ENCODE measurements at places on chromosomes 3 and 15.

DNA sequence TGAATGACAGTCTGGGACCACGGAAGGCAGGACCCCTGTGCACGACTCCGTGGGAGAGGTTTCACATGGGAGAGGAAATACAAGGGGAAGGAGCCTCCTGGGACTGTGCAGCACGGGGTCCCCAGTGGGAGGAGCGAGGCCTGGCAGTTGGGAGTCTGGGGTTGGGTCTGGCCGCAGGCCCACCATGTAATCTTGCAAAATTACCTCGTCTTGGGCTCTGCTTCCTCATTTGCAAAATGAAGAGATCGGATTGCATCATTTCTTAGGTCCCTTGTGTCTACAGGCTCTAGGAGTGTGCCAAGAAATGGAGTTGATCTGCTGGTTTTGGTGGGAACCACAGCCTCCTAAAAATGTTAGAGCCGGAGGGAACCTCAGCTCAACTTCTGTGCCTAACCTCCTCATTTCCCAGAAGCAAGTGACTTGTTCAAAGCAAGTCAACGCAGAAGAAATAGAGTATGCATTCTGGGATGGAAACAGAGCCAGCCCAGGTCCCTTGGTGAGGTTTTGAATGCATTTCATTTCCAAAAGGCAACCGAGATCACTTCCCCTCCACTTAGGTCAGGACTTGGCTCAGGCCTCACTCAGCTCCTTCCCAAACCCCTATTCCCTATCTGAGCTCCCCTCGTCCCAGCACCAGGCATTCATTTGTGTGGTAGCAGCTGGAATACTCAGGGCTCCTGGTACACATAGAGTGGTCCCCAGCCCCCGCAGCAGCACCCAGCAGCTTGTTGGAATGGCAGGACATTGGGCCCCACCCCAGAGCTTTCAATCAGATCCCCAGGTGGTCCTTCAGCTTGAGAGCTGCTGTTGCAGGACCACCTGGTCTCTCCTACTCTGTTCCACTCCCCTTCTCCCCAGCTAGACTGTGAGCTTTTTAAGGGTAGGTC lies 267.7 kb downstream of the XXYLT1 start:
- DNase-seq, result no peak

- DNase-seq, result no peak
These were observed 534.1 kb downstream of the TUSC7 start for GRCh38 chr3:117243657-117244056.

GRCh38 chr15:40108061-40108854 lies 421 bp downstream of the BMF start:
- DNase-seq, result no peak

DNA sequence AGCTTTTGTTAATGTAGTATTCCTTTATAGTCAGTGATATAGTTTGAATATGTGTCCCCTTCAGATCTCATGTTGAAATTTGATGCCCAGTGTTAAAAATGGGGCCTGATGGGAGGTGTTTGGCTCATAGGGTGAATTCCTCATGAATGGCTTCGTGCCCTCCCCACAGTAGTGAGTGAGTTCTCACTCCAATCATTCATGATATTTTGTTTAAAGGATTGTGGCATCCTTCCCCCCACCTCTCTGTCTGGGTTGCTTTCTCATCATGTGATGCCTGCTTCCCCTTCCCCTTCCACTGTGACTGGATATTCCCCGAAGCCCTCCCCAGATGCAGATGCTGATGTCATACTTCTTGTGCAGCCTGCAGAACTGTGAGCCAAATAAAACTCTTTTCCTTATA lies 649.8 kb upstream of the NR2F2 start:
- no peak for DNase-seq

GRCh38 chr3:37032961-37033360 lies 39.6 kb downstream of the MLH1 start:
- DNase-seq, result no peak

DNA sequence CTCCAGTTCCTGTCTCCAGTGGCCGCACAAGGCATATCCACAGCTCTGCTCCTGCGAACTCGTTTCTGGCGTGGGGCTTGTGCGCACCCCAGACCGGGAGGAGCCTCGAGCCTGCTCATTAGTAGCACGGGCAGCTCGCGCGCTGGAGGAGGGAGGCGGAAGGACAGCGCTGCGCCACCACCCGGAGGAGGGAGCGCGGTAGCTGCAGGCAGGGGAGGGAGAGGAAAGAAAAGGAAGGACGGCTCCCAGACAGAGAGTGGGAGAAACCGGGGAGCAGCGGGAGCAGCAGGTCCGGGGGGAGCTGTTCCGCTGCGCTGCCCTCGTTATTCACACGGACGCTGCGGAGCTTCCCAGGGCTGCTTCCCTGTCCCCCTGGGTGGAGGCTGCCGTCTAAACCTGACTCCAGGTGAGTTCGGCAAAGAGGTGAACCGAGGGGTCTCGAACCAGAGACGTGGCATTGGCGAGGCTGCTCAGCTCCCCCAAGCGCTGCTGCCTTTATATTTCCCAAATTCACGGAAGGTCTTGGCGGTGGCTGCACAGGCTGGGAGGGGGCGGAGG lies 121.3 kb upstream of the ZNF717 start:
- no peak for DNase-seq

- DNase-seq, result no peak
These were observed 38.6 kb downstream of the EPHA3 start for GRCh38 chr3:89145995-89146394.

- no peak for DNase-seq
These were observed 242.0 kb downstream of the TUSC7 start for GRCh38 chr3:116951610-116952009.

DNA sequence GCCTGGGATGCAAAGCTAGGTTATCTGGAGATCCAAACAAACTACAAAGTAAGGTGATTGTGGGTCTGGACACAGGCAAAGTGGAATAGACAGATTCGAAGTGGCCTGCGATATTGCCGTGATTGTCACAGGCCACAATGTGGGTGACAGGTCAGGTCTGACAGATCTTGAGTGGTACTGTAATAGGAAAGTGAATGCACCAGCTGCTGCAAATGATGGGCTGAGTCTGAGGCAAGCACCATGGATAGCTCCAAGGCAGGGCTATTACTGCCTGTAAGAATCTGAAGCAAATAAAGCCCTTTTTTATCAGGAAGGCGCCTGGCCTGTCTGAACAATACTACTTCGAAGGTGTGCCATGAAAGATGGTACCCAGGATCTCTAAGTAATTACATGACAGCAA lies 10.0 kb downstream of the ARMC8 start:
- DNase-seq, result no peak

DNA sequence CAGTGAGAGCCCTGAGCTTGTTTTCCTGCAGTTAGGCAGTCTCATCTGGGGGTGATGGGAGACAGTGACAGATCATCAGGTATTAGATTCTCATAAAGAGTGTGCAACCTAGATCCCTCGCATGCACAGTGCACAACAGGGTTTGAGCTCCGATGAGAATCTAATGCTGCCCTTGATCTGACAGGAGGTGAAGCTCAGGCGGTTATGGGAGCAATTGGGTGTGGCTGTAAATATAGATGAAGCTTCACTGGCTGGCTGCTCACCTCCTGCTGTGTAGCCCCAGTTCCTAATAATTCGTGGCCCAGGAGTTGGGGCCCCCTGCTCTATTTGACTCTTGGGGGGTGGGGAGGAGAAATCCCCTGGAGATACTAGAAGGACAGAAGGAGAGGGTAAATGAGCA lies 309.4 kb upstream of the STT3B start:
- no peak for DNase-seq

DNA sequence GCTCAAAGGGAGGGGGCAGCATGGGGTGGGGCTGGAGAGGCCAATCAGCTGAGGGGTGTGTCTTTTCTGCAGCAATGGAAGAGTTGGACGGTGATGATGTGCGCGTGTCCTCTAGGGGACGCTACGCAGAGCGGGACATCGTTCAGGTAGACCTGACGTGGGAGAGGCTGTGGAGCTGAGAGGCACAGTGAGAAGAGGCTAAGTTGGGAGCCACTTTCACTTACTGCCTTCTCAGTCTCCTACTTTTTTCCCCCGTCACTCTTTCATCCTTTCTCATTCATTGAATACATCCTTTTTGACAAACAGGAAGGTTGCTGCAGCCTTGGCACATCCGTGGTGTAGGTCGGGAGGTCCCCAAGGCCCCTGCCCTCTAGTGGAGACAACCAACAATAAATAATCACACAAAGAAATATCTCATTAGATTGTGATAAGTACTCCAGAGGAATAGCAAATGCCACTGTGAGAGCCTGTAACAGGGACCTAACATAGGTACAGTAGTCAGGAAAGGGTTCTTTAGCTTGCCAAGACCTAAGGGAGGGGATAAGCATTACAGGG lies 4.4 kb upstream of the BRPF1 start:
- DNase-seq, result no peak

DNA sequence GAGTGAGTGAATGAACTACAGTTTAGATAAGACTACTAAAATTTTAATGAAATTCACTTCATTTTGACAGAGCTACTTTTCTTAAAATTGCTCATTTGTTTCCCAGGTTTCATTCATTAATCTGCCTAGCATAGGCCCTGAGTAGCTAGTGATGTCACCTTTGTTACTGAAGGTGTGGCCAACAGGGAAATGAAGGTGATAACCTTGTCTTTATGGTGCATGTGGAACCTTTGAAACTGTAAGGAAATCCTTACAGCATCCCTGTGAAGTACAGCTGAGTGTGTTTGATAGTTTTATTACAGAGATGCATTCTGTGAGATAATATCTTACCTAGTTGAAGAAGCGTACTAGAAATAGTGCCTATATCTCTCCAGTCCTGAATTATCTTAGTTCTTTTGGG lies 112.9 kb downstream of the AKAP13 start:
- DNase-seq, result no peak

DNA sequence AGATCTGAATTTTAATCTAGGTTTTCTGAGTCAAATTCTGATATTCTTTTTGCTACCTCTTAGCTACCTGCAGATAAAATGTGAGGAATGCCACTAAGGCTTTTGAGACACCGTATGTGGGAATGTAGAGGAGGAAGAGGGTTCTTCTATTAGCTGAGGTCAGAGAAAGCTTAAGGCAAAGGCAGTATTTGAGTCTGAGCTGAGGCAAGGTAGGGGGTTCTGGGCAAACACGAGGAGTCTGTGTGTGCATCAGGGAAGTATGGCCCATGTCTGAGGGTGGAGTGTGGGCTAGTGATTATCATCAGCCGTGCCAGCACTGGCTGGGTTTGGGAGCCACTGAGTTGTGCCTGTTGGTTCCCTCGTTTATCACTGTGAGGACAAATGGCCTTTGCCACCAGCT lies 181.1 kb downstream of the SOX2 start:
- no peak for DNase-seq

- DNase-seq, result no peak
These were observed 24.1 kb downstream of the SLC28A1 start for GRCh38 chr15:84908564-84908963.

DNA sequence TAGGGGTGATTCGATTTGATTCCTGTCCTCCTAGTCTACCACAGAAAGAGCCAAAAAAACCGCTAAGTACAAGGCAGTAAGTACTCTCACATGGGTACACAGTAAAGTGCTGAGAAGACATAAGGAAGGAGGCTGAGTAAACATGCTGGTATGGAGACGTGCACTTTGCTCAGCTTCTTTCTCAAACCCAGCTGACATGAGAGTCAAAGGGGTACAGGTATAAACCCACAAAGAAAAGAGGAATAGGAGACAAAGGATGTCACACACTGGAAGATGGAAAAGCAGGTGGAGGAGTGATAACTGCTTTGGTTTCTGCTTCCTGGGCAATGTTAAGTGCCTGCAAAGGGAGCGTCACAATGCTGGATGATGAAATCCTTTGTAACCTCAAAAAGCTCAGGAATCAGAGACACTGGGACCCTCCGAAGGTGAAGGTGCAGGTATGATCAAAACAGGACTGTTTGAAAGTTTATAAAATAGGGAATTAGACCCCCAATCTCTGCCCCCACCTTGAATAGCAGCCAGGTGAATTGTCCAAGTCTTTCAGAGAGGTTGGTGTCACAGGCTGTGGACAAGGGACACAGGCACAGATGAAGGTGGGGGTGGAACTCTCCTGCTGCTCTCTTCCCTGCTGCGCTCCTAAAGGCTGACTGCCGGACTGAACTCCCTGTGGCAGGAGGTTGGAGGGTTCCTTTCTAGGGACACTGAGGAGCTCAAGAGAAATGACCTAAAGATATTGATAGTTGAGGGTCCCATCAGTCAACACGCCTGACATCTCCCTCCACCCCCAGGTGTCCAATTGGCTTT lies 101.8 kb downstream of the RAB11A start:
- DNase-seq, result no peak

GRCh38 chr3:111260878-111261277 lies 189.3 kb downstream of the NECTIN3 start:
- DNase-seq, result no peak

DNA sequence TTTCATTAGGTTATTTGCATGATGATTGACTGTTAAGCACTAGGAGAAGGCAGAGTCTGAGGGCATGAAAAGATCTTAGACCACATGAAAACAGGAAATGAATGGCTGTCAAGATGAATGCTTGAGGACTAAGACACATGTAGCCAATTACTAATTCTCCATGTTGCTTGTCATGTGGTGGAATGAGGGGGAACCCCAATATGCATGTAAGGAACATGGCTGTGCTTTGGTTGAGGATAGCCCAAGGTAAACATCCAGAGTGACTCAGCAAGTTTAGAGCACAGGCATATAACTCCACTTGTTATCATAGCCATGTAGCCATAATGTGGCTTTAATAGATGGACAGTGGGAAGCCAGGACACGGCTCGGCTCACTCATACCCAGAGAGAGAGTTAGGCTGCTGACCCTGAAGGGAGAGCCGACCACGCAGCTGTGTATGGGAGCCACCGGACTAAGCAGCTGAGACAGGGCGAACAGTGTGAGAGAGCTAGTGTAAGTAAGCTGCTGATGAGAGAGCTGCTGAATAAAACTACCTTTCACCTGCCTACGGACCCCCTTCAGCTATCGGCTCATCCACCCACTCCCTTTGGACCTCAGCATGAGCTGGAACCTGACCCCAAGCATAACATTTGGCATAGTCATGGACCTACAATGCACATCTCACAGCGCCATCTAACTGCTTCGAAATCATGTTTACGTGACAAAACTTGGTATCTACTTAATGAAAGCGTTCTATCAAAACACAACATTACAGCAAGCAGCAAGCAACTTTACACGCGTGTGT lies 37.6 kb downstream of the ANO10 start:
- DNase-seq, result no peak

- DNase-seq, result no peak
These were observed 109.6 kb upstream of the SEMA6D start for GRCh38 chr15:47607695-47608094.

GRCh38 chr3:19811689-19812088 lies 122.3 kb downstream of the EFHB start:
- no peak for DNase-seq

DNA sequence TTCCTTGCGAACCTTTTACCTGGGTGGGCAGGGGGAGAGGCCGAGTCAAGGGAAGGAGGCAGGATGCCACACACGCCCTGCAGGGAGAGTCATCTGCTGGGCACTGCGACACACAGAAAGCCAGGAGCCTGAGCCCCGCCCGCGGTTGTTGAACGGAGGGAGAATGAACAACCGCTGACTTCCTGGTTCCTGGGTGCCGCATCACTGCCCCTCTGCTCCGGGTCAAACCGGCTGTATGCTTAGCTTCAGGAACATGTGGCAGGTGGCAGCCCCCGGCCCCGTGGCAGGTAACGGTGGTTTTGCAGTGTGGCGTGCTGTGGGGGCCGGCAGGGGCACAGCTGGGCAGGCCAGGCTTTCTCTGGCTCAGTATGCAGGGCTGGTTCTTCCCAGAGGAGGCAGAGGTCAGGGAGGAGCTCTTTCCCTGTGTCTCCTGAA lies 33.4 kb downstream of the APBA2 start:
- DNase-seq, result no peak

Measured in NCI-H187 (cell line).